ENCODE measurements at places on chromosomes 1 and 21.

DNA sequence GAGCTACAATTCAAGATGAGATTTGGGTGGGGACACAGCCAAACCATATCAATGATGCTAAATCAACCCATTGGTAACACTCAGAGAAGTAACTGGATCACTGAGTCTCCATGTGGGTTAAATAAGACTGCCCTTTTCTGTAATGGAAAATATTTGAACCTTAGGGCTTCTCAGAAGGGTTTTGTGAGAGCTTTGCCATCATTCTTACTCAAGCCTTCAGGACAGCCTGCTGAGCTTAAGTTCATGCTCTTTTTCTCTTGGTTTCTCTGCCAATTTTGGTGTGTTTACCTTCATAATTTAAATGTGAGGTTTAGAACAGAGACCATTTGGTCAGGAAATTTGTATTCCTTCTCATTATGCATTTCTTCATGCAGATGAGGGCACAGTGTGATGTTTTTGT lies 74.7 kb downstream of the DISC1 start:
- DNase-seq: no peak

DNA sequence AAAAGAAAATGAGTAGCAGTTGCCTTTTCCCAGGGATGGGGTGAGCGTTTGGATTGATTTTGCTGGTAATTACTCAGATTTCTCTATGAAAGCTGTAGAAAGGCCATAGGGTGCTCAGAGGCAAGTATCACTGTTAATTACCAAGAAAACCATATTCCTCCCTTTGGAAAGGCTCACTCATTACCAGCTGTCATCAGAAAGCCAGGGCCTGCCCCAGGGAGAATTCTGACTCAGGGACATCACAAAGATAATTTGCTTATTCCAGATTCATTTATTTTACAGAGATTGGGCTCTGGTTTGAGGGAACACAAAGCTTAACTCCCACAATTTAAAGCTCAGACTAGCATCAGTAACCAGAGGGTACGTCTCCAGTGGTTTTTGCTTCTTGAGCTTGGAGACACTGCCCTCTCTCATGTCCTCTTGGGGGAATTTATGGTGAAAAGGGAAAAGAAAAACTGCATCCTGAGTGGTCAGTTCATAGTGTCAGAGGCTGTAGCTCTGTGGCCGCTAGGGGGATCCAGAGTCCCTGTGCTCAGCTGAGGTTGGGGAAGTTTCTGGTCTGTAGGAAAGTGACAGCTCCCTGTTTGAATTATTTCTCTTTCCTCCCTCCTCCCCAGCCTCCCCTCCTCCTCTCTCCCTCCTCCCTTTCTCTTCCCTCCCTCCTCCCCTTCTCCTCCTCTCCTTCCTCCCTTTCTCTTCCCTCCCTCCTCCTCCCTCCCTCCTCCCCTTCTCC lies 204.3 kb downstream of the KCNJ6 start:
- DNase-seq: peak; percentile 63

DNA sequence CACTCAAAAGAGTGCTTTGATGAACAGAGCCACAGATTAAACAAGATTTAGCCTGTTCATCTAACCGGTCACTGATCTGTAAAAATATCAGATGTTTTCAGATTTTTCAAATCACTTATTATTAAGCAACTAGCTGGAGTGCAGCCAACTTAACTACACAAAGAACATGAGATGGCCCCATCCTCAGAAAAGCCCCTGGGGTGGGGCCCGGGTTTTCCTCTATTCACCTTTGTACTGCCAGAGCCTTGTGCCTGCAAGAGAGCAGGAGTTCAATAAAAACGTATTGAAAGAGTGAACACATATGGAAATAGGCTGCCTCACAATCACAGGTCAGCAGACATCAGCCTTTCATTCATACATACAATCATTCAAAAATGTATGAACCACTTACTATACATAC lies 516.1 kb downstream of the OMA1 start:
- DNase-seq: no peak

GRCh38 chr21:17616831-17617230 lies 4.1 kb upstream of the BTG3 start:
- DNase-seq: no peak

GRCh38 chr1:112743174-112744008 lies 28.3 kb upstream of the PPM1J start:
- DNase-seq: no peak

DNA sequence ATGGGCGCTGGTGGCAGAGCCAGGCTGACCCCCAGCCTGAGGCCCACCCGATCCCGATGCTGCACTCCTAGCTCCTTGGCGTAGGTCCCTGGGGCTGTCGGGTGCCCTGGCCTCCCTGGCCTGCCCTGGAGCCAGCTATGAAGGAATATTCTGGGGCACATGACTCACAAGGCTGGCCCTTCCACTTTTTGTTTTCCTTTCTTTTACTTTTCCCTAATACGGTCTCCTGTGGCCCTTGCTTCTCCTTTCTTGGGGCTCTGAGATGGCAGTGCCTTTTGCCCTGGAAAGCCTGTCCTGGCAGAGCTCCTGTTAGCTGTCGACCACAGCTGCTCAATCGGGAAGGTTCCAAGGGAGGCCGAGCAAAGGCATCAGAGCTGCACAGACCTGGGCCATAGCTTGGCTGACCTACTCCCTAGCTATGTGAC lies 22.1 kb downstream of the ARHGEF10L start:
- DNase-seq: peak; percentile 58

DNA sequence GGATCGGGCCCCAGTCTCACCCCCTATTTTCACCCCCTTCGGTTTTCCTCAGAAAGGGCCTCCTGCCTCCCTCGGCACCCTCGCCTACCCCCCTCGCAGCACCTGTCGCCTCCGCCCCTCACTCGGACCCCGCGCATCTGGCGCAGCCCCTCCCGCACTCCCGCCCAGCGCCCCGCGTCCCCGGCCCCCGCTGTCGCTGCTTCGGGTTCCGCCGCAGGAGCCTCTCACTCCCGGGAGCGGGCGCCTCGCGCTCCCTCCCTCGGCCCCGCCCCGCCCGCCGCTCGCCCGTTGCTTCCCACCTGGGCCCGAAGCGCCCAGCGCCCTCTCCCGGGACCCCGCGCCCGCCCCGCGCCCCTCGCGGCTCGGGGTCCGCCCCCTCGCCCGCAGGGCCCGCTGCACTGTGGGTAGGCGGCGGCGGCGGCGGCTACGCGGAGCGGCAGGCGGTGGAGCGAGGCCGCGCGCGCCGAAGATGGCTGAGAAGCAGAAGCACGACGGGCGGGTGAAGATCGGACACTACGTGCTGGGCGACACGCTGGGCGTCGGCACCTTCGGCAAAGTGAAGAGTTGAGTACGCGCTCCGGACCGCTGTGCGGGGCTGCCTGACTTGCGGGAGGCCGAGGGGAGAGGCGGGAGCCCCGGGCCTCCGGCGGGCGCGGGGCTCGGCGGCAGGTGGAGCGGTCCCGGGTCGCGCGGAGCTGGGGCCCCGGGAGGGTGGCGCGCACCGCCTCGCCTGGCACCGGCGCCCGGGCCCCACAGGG lies at the start of gene PRKAA2:
Gene PRKAA2, plus strand, starts transcription at position 396 of the 758 bp plus-strand sequence. Its CDS starts 74 bp downstream, at position 470.
- peak; percentile 75 for DNase-seq

All from foreskin fibroblast (primary cell).